ENCODE measurements at places on chromosomes 5 and 9.
A peak's percentile ranks its signal among the peaks of the same experiment; 100 is the strongest.

- no peak for DNase-seq
Observed at GRCh38 chr9:87270221-87270847, 227.3 kb upstream of the DAPK1 start.

- no peak for DNase-seq
Observed at GRCh38 chr9:137012694-137013570, 15.1 kb downstream of the ABCA2 start.

GRCh38 chr9:136310273-136311030, 6.6 kb upstream of the CCDC187 start:
- DNase-seq = peak; percentile 46

DNA sequence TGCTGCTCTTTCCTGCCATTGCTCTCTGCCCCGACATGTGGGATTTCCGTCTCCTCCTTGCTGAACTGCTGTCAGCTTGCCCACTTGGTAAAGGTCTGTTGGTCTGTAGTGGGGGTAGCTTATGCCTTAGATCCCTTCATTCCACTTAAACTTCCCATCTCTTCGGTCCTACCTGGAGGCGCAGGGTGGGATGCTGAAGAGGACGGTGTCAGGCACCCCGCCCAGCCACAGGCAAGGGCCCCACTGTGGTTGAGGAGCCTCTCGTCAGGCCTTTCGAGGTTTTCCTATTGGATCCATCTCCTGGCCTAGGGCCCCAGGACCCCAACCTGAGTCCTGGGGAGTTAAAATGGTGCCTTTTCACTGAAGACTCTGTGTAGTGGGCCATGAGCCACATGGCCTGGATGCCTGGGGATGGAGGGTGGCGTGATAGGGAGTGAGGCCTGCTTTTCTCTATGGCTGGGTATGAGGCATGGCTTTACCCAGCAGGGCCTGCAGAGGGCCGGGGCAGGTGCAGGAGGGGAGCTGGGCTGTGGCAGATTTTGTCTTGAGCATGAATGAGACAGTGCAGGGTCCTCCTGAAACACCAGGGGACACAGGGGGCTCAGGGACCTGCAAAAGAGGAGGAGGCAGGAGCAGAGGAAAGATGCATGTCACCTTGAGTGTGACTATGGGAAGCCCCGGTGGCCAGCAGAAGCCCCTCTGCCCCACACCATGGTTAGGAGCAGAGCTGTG, 25.8 kb upstream of the RNF130 start:
- DNase-seq = no peak

DNA sequence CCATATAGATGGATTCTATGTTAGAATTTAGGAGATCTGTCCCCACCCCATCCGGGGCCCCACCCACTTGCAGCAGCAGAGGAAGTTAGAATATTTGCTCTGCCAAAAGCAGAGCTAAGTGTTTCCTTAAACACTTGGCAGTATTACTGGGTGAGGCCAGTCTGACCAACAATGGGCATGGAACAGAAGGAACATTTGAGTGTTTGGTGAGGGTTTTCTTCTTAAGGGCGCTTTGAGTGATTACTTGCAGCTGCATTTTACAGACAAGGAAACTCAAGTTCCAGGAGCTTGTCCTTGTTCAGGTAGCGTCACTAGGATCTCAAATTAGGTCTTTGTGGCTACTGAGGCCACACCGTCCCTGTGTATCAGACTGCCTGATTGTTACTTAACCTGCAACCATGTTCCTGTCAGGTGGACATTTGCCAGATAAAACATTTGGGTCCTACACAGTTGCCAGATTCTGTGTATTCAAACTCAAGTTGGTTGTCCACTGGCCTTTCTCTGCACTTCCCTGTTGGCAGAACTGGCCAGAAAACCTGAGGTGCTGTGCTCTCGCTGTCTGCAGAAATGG, 59.3 kb downstream of the SLC46A2 start:
- DNase-seq = peak; percentile 88

DNA sequence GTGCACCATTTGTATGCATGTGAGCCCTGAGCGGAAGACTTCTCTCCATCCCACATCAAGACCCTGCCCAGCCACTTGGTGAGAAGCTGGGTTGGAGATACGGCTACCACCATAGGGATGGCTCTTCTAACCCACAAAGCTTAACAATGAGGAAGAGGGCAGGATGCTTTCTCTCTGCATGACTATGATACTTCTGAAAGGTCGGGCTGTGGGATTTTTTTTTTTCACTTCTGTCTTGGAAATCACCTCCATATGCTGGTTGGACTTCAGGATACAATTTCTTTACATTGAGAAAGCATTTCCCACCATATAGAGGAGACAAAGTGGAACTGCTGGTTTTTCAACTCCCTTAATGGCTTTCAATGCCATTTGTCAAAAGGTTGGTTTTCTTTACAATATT, 30.5 kb downstream of the ZNF366 start:
- no peak for DNase-seq

GRCh38 chr5:129821477-129822131, 73.7 kb downstream of the MINAR2 start:
- no peak for DNase-seq

DNA sequence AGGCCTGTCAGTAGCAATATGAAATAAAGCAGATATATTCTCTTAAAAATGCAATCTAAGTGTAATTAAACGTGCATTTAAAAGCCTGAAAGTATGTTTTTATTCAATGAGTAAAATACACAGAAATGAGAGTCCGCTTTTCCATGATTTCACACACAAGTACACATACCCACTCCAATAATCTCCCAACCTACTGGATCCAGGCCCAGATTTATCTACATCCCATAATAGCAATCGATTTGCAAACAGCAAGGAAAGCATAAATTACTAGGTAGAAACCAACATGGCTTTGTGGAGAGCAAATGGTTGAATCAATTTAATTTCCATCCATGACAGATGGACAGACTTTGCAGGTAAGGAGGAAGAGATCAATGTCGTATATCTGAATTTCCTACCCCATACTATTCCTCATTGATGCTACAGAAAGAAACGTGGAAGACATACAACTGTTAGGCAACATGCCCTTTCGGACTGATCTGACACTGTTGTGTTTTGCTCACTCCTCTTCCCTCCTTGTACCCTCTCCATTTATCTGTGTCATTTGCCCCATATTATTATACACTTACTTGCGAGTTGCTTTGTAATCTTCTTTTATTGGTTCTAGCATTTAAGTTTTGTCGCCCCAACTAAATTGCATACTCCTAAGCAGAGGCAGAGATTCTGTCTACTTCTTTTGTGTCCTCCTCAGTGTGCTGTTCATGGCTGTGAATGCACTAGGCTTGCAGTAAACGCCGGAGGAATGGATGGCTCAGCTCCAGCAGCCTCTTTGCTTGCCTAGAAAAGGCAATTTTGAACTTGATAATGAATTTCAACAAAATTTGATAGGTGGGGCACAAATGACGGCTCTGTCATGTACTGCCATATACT, 133.6 kb downstream of the NFIB start:
- peak; percentile 86 for DNase-seq

DNA sequence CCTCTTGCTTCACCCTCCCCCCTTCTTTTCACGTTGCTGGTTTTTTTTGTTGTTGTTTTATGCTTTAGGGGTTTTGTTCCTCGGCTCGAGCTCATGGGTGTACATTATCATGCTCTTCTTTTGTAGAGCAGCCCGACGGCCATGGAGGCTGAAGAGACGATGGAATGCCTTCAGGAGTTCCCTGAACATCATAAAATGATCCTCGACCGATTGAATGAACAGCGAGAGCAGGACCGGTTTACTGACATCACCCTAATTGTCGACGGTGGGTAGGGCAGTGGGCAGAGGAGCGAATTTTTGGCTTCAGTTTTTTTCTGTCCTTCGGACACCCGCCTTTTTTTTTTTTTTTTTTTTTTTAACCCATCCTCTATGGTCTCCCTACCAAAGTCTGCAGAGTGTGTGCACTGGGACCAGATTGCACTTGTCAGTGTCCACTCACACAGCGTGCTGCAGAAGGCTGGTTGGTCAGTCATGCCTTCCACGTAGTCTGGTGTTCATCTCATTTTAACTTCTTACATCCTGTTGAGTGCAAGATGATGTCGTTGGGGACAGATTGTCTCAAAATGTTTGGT, 1.3 kb downstream of the ZNF131 start:
- no peak for DNase-seq

DNA sequence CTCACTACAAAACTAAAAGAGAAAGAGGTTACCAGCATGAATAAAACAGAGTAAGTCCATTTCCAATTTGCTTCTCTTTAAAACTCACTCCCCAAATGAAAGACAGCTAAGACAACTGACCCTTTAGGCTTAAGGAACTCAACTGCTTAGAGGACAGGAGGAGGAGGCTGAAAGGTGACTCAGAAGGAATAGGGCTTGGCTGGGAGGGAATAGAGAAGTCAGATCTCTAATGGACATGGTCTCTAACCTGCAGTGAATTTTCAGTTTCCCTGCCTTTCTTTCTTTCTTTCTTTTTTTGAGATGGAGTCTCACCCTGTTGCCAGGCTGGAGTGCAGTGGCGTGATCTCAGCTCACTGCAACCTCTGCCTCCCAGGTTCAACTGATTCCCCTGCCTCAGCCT, 261.8 kb upstream of the CLINT1 start:
- no peak for DNase-seq

- no peak for DNase-seq
Observed at GRCh38 chr5:544675-545355, 20.6 kb upstream of the SLC9A3 start.

DNA sequence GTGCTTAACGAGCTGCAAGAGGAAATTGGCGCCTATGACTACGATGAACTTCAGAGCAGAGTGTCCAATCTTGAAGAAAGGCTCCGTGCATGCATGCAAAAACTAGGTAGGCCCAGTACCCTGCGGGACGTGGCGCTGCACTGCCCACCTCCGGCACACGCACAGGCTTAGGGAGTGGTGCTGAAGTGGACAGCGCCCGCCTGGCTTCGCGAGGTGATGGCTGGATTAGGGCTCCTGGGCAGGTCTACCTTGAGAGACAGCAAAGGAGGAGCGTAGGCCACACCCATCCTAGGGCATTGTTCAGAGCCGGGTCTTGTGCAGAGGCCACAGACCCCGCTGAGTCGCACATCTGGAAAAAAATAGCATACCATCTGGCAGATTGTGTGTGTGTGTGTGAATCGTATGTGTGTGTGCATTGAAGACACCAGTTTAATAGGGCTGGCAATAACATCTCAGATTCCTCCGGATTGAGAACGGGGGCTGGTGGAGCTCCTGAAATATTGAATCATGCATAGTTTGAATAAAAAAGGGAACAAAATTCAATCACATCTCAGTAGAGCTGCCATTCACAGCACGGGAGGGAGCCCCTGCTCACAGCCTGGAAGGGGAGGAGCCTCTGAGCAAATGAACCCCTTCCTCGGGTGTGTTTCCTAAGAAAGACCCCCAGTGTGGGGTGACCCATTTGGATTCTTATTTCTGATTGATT, 11.1 kb downstream of the OLFM1 start:
- no peak for DNase-seq

- no peak for DNase-seq
Observed at GRCh38 chr9:2128618-2129017, 113.5 kb downstream of the SMARCA2 start.

DNA sequence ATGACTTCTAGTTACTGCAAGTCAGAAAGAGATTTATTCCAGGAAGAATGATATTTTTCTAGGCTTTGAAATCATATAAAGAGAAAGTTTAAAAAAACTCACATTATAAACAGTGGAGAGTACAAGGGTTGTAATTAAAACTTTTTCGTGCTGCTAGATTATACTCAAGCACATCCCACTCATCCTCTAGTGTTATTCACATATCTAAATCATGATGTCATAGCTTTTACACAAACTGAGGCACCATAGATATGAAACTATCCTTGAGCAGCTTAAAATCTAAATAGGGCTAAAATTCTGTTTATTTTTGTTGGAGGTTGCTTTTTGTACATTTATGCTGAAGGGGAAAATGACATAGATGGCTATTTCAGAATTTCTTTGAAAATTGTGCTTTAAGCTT, 30.0 kb downstream of the TENT2 start:
- no peak for DNase-seq

- peak; percentile 80 for DNase-seq
Observed at GRCh38 chr5:150642567-150642927, 2.1 kb downstream of the SYNPO start.

- DNase-seq = no peak
Observed at GRCh38 chr5:96007051-96007450, 45.4 kb upstream of the ELL2 start.

DNA sequence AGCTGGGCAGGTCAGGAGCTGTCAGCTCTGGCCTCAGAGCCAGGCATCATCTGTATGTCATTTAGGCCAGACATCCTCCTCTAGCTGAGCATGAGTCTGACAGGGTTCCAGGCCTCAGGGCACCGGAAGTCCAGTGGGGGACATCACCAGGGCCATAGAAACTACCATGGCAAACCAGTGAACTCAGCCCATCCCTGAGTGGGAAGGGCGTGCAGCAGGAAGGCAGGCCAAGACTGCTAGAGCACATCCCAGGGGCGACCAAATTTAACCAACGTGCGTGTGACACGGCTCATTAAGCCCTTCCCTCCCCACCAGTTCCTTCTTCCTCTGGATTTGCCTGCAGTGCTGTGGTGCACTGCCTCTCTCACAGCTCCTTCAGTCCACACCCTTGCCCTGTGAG, 75.9 kb downstream of the COL27A1 start:
- no peak for DNase-seq

GRCh38 chr5:169433221-169433651, 132.3 kb upstream of the SLIT3 start:
- DNase-seq = no peak

DNA sequence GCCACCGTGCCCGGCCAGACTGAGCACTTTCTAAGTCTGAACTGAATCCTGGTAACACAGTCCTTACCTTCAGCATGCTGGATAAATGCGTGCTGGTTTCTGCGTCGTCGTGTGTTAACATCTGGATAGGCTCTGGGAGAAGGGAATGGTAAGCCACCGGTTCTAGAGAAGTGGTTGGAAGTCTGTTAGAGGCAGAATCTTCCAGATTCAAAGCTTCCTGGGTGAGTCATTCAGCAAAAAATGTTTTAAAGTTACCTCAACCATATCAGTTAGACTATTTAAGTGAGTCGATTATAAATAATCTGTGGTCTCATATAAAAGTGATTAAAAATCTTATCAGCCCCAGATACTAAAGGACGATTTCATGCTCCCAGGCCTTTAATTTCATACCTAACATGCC, 256.5 kb upstream of the NFIL3 start:
- DNase-seq = no peak

DNA sequence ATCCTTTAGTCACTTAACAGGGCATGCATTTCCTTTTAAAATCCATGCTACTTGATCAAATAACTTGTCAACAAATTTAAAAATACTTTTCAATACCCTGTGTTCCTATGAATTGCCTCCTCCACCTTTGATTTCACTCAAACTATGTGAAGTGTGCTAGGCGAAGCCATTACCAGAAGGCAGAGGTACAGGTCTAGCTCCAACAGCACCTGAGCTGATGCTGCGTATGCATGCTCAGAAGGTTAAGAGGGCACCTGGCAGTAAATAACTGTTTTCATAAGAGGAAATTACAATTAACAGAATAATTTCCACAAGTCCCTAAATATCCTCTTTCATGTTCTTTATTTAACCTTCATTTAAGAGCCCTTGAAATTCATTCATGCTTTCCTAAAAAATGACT, 251.8 kb downstream of the EFNA5 start:
- no peak for DNase-seq

- no peak for DNase-seq
Observed at GRCh38 chr9:6984941-6985578, 227.3 kb downstream of the KDM4C start.
